Cardiac septum (tissue), 1 donor: ENCODE measurements at places on chromosomes 3 and 15.

DNA sequence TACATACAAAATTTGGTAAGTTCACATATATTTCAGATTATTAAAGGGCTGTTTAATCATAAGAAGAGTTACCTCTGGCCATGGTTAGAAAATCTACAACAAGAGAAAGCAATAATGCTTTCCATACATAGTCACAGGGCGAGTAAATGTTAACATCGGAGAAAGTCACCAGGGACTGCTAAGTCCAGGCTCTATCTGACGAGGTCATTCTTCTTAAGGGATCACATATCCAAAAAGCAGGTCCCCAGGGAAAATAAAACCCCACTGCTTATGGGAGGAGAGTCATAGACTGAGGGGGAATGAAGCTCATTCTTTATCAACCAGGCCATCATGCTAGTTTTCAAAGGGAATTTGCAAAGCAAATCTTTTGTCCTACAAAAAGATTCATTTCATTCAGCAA is 3.1 kb downstream of the PCYT1A start:
- DNase-seq: no peak

- DNase-seq: peak; percentile 75
Observed at GRCh38 chr3:196868297-196868661, 559 bp downstream of the SENP5 start.

DNA sequence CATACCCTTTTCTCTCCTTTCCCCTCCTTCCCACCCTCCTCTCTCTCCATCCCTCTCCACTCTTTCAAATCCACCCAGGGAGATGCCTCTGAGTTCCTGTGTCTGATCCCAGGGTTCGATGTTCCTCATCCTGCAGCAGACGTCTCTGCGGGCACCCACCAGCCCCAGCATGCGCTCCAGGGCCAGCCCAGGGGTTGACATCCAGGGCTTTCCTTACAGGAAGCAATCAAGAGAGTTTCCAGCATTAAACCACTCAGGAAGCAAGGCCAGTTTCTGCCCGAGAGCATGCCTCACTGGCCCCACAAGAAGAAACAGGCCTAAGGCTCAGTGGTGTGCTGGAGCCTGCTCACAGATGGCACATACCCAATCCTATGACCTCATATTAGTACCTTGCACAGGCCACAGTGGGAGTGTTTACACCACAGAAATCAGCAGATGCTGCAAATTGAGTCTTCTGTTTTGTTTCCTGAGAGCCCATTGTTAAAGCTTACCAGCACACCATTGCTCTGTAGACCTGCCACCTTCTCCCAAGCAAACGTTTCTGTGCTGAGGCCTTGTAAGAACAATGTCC is 13.2 kb downstream of the SLC6A1 start:
- no peak for DNase-seq

DNA sequence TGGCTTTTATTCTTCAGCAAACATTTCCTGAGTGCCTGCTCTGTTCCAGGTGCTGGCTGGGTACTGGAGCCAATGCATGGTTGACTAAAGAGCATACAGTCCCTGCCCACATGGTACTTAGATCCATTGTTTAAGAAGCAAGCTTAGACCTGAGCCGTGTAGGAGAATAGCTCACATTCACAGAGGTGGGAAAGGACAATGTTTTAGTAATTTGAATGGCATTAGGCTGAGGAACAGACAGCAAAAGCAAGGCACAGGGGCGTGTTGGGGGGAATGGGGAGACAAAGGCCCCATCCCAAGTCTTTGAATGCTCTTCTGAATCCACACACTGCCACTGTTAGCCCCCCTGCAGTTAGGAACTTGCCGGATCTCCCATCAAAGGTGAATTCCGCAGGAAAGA is 388.2 kb upstream of the RGMA start:
- DNase-seq: no peak

DNA sequence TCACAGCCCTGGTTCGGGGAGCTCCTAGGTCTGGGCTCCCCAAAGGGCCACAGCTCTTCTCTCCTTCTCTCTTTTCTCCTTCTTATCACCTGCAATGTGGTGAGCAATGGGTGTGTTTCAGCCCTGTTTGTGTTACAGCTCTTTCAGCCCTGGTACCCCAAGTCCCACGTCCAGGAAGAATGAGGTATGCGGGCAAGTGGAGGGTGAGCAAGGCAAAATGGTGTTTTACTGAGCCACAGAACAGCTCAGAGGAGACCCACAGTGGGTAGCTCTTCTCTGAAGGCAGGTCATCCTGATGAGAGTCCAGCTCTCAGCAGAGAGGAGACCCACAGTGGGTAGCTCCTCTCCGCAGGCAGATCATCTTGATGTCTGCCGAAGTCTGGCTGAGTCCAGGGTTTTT is 86.8 kb downstream of the BFSP2 start:
- no peak for DNase-seq

GRCh38 chr3:52121813-52122212 is 32.4 kb downstream of the POC1A start:
- no peak for DNase-seq

- no peak for DNase-seq
Observed at GRCh38 chr3:23877329-23877980, 39.3 kb downstream of the NKIRAS1 start.

DNA sequence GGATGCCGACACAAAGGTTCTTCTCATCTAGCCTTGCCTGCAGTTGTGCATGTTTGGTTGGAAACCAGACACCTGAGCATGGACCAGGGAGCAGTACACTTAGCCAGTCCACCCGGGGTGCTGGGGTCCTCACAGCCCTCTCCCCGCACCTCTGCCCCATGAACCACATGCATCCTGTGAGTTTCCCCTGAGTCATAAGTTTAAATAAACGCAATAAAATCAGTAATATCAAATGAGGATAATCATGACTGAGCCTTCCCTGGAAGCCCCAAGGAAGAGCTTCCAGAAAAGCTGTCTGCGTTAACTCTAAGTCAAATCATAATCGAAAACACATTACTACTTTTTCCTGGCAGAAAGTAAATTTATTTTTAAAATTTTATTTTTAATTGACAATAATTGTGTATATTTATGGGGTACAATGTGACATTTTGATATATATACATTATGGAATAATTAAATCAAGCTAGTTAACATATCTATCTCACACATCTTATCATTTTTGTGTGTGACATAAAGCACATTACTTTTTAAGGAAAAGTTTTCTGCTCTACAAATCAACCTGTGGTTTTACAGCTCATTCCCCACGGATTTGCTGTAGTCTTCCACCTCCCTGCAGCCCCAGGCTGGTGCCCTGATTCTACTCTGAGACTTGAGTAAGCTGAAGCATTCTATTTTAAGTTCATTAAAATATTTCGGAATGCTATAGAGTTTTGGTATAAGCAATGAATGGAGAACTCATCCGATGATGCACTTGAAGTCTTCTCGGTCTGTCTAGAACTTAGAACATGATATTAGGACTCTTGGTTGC is 166.0 kb upstream of the EIF1B start:
- DNase-seq: no peak
